Stimulated activated CD8-positive, alpha-beta memory T cell treated with anti-CD3 and anti-CD28 coated beads, Interleukin-4, amount 100 ng/mL, for 48 hours (primary cell): ENCODE measurements at places on chromosomes 6 and 20.
A peak's percentile ranks its signal among the peaks of the same experiment; 100 is the strongest.

GRCh38 chr6:56752009-56752408 lies 109.3 kb upstream of the DST start:
- DNase-seq = no peak

GRCh38 chr6:27814665-27815424 lies 97.4 kb downstream of the OR2B2 start:
- DNase-seq = peak; percentile 75

GRCh38 chr6:29107758-29108157 lies at the start of gene OR2J3:
Gene OR2J3 (plus strand): TSS chr6:29108058. CDS start chr6:29111891, 3,833 bp downstream.
- DNase-seq = no peak

DNA sequence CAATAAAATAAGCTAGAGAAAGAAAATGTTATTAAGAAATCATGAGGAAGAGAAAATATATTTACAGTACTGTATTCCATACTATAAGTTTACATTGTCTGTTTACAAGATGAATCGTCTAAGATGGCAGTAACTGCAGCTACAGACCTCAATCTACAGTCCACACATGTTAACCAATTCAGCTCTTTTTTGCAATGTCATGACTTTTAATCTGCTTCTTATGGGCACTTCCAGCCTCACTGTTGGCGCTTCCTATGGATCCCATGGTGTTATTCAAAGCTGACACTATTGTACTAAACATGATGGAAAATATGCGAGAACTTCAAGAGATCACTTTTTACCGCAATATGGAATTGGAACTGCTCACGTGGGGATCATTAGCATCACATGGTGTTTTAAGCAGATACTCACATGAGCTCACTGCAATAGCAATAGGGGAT lies 451.5 kb upstream of the CITED2 start:
- no peak for DNase-seq

- no peak for DNase-seq
These were observed 431.9 kb upstream of the CDH4 start for GRCh38 chr20:60820149-60820548.

GRCh38 chr6:26432627-26433201 lies 7.6 kb upstream of the BTN3A3 start:
- DNase-seq = no peak

DNA sequence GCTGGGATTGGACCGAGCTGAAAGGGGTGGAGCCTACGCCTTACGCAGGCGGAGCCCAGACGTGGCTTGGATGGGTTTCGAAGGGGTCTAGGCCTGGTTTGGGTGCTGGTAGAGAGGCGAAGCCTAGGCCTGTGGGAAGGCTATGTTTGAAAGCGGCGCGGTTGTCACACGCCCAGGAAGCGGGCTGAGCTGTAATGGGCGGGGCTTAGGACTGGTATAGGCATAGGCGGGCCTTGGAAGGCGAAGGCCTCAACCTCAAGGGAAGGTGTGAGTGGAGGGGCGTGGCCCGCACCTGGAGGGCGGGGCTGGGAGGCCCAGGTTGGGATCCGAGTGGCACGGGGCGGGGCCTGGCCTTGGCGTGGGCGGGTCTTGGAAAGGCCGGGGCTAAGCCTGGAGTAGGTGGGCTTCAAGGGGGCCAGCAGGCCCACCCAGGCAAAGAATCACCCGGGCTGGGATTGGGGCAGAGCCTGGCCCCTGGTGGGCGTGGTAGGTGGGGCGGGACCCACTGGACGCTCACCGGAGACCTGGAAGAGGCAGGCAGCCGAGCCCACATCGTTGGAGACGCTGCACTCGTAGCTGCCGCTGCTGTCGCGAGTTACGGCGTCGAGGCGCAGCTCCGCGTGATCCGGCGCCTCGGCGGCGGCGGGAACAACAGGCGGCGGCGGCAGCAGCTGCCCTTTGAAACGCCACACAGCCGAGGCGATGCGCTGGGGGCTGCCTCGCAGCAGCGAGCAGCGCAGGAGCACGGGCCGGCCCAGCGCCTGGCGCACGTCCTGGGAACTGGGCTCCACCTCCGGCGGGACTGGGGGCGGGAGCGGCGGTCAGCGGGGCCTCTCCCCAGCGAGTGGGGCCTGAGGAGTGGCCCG lies 49.0 kb downstream of the MDGA1 start:
- peak; percentile 46 for DNase-seq
